ENCODE measurements at places on chromosomes 2 and 18. TPM values are rescaled to one million over a fixed set of nuclear protein-coding genes. Genes with fewer than 3 reads are reported as not detected.
A peak's percentile ranks its signal among the peaks of the same experiment; 100 is the strongest.

Gene KLHL14
- total RNA-seq = not detected

Gene GALNT5
- not detected for total RNA-seq

Gene IMMT
- total RNA-seq = 170 TPM

Gene TRIM54
- total RNA-seq = not detected

Gene MBP
- total RNA-seq = 38.9 TPM

Gene ANKRD29
- total RNA-seq = not detected

Gene ASB3
- total RNA-seq = 21.1 TPM

GRCh38 chr2:37776487-37776886, 105.0 kb upstream of the CDC42EP3 start:
- no peak overlapping the region for H3K27ac ChIP-seq
- H3K27me3 ChIP-seq = no peaks in the 10 kb centered on the region
- no peaks in the 10 kb centered on the region for H3K4me1 ChIP-seq
- no peaks in the 10 kb centered on the region for H3K36me3 ChIP-seq

DNA sequence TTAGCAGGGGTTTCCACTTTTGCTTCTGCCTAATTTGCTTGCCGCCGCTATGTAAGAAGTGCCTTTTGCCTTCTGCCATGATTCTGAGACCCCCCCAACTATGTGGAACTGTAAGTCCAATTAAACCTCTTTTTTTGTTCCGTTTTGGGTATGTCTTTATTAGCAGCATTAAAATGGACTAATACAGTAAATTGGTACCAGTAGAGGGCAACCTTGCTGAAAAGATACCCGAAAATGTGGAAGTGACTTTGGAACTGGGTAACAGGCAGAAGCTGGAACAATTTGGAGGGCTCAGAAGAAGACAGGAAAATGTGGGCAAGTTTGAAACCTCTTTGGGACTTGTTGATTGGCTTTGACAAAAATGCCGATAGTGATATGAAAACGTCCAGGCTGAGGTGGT, 216.1 kb upstream of the FSIP2 start:
- H3K4me3 ChIP-seq = no peak overlapping the region
- no peak overlapping the region for H3K27ac ChIP-seq
- no peaks in the 10 kb centered on the region for H3K4me1 ChIP-seq
- no peaks in the 10 kb centered on the region for H3K36me3 ChIP-seq
- no peak for DNase-seq

GRCh38 chr2:10346929-10347561, 44.3 kb downstream of the HPCAL1 start:
- H3K27ac ChIP-seq = no peak overlapping the region
- DNase-seq = no peak
- H3K4me1 ChIP-seq = peaks cover 63% of the 10 kb centered on the region
- H3K4me3 ChIP-seq = no peak overlapping the region
- no peaks in the 10 kb centered on the region for H3K27me3 ChIP-seq

- H3K27ac ChIP-seq = no peak overlapping the region
- peaks cover 2% of the 10 kb centered on the region for H3K27me3 ChIP-seq
- no peak overlapping the region for H3K4me3 ChIP-seq
- DNase-seq = peak; percentile 19
- peaks cover 6% of the 10 kb centered on the region for H3K4me1 ChIP-seq
These were observed 109.1 kb upstream of the CTDP1 start for GRCh38 chr18:79570266-79571201.

GRCh38 chr18:26646901-26647300, 98.5 kb upstream of the KCTD1 start:
- H3K36me3 ChIP-seq = no peaks in the 10 kb centered on the region
- peaks cover 18% of the 10 kb centered on the region for H3K27me3 ChIP-seq
- H3K27ac ChIP-seq = no peak overlapping the region
- H3K4me1 ChIP-seq = no peaks in the 10 kb centered on the region

GRCh38 chr2:182906454-182906853, 40.0 kb upstream of the FRZB start:
- H3K36me3 ChIP-seq = no peaks in the 10 kb centered on the region
- H3K4me3 ChIP-seq = no peak overlapping the region
- no peak overlapping the region for H3K27ac ChIP-seq

DNA sequence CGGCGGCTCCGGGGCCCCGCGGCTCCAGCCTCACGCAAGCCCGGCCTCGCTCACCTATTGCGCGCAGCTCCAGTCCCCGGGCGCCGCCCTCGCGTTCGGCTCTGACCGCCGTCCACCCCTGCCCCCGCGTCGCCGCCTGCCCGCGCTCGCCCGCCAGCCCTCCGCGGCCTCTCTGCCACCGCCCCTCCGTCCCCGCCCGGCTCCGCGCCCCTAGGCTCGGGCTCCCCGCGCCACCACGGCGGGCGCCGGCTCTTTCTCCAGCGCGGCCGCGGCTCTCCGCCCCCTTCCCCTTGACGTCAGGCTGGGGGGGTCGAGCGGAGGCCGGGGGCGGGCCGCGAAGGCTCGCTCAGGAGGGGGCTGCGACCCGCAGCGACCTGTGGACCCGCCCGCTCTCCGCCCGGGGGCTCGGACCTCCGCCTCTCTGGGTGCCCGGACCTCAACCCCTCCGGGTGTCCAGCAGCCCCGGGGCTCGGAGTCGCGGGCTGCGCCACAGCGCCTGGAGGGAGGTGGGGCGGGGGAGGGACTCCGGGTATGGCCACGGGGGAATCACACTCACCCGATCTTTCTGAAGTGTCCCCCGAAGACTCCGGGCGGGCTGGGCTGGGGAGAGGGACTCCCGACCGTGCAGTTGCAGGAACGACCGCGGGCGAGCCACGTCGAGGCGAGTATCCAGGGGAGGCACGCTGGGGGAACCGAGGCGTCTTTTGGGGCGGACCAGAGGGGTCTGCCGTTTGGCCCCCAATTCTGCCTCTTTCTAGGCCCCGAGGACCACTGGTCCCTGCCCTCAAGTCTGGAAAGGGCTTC, at the start of gene SEMA4C:
TSS of gene SEMA4C (minus strand) at position 259 of the 804 bp plus-strand sequence. CDS start 2,194 bp downstream, outside the sequence.
- peaks cover 48% of the 10 kb centered on the region for H3K4me1 ChIP-seq
- peaks cover 2% of the 10 kb centered on the region for H3K27me3 ChIP-seq
- DNase-seq = peak; percentile 51
- H3K36me3 ChIP-seq = peaks cover 3% of the 10 kb centered on the region
- peak within 1 kb of the TSS; percentile 54 for H3K27ac ChIP-seq

DNA sequence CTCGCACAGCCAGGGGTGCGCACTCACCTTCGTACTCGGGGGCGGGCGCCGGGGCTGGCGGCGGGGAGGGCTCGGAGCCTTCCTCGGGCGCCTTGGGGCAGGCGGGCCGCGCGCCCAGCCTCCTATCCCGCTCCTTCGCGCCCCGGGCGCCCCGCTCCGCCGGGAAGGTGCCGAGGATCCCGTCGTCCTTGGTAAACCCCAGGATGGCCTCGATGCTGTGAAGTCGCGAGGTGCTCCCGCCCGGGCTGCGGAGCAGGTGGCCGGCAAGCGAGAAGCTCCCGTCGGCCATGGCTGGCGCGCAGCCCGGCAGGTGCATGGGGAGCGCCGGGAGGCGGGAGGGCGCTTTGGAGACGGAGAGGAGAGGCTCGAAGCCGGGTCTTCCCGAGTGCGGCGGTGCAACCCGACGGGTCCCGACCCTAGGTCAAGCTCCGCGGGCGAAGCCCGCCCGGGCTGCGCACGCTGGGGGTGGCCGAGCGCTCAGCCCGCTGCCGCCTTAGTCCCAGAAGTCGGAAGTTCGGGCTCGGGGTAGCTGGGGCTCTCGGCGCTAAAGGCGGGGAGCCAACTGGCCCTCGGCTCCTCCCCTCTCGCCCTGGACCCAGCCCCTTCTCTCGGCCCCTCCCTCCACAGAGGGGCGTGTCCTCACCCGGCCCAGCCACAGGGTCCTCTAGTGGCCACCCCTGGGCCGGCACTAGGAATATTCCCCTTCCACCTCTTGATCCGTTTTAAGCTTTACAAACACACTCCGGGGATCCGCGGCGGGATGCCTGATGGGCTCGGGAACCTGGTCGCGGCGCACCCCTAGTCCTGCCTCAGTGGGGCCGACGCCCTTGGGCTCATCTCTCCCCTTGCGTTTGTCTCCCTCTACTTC, at the start of gene RAX:
TSS of gene RAX (minus strand) at position 564 of the 868 bp plus-strand sequence. CDS start at position 316, 248 bp downstream.
- no peaks in the 10 kb centered on the region for H3K36me3 ChIP-seq
- H3K27ac ChIP-seq = no peak within 1 kb of the TSS
- peaks cover 25% of the 10 kb centered on the region for H3K4me1 ChIP-seq
- H3K27me3 ChIP-seq = peaks cover 67% of the 10 kb centered on the region
- peak; percentile 56 for DNase-seq

GRCh38 chr2:240457223-240458043, 22.0 kb downstream of the GPC1 start:
- H3K27ac ChIP-seq = no peak overlapping the region
- H3K4me1 ChIP-seq = peaks cover 11% of the 10 kb centered on the region
- no peak overlapping the region for H3K4me3 ChIP-seq
- H3K27me3 ChIP-seq = peaks cover 18% of the 10 kb centered on the region
- no peaks in the 10 kb centered on the region for H3K36me3 ChIP-seq

GRCh38 chr2:168541858-168542257, 85.8 kb downstream of the CERS6 start:
- H3K4me3 ChIP-seq = no peak overlapping the region
- H3K27me3 ChIP-seq = no peaks in the 10 kb centered on the region
- H3K27ac ChIP-seq = no peak overlapping the region
- H3K4me1 ChIP-seq = peaks cover 37% of the 10 kb centered on the region

GRCh38 chr2:199064201-199064600, 393.5 kb downstream of the SATB2 start:
- H3K4me1 ChIP-seq = no peaks in the 10 kb centered on the region
- no peak for DNase-seq
- no peaks in the 10 kb centered on the region for H3K36me3 ChIP-seq
- H3K27me3 ChIP-seq = no peaks in the 10 kb centered on the region
- H3K4me3 ChIP-seq = no peak overlapping the region
- no peak overlapping the region for H3K27ac ChIP-seq

DNA sequence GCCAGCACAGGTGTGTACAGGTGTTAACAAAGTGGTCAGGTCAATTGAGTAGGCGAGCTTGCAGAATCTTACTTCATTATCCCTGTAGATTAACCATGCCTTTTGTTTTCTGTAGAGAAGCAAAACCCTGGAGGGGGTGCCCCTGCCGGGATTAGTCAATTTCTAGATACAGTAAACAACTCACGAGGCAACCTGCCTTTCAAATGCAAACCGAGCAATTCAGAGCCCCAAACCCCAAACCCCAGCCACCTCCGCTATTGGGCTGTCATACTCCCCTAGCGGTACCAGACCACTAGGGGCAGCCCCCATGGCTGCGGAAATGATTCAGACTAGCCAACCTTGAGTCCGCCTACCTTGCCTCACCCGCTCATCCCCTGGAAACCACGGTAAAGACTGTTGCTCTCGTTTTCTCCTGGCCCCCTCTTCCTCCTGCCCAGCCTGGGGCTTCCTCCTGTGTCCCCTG, 61.4 kb upstream of the KIF5C start:
- peaks cover 22% of the 10 kb centered on the region for H3K4me1 ChIP-seq
- peak overlapping the region; percentile 29 for H3K27ac ChIP-seq
- peaks cover 11% of the 10 kb centered on the region for H3K27me3 ChIP-seq
- H3K4me3 ChIP-seq = no peak overlapping the region
- peak; percentile 95 for DNase-seq
- H3K36me3 ChIP-seq = no peaks in the 10 kb centered on the region

DNA sequence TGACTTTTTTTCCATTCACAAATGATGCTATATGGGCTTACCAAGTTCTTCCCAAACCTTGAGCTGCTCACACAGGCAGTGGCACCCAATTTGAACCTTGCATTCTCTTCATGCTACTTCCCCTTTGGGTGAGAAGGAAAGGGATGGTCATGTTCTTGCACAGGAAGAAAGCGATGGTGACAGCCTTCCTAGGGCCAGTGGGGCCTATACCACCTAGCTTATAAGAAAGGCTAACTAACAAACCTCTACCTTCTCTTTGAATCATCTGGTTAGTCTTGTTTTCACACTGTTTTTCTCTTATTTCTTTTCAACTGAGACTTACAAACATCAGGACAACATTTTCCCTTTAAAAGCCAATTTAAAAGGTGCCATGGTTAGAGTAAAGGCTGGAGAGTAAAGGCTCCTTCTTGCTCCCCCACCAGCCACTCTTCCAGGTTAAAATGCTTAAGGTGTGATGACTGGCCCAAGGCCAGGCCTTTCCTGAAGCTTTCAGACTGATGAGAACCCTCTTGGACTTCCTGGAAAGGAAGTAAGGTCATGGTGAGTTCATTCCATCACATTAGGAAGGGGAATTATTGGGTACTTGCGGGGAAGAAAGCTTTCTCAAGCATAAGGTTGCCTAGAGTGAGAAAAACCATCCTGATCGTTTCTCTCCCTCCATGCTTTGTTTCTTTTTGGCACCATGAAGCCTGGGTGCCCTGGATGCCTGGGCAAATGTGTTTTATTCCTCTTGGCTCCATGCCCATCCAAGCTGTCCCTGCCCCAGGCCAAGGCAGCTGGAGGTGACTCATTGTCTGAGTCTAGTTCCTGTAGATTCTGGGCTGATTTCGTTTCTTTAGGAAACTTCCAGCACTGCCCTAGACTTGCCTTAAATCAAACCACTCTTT, 41.4 kb upstream of the ITGB6 start:
- H3K4me1 ChIP-seq = no peaks in the 10 kb centered on the region
- no peaks in the 10 kb centered on the region for H3K36me3 ChIP-seq
- H3K27ac ChIP-seq = no peak overlapping the region
- H3K27me3 ChIP-seq = no peaks in the 10 kb centered on the region

DNA sequence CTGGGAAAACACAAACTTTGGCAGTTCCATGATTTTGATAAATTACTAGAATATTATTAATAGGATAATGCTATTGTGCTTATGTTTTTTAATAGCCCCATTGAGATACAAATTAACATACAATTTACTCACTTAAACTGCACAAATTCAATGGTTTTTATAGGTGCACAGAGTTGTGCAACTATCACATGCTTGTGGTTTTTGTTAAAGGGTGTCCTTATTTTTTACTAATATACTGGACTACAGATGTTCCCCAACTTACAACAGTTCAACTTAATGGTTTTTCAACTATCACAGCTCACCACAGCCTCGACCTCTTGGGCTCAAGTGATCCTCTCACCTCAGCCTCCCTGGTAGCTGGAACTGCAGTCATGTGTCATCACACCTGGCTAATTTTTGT, 76.6 kb downstream of the OSBPL1A start:
- no peaks in the 10 kb centered on the region for H3K27me3 ChIP-seq
- no peak for DNase-seq
- H3K4me1 ChIP-seq = peaks cover 5% of the 10 kb centered on the region
- no peak overlapping the region for H3K4me3 ChIP-seq

DNA sequence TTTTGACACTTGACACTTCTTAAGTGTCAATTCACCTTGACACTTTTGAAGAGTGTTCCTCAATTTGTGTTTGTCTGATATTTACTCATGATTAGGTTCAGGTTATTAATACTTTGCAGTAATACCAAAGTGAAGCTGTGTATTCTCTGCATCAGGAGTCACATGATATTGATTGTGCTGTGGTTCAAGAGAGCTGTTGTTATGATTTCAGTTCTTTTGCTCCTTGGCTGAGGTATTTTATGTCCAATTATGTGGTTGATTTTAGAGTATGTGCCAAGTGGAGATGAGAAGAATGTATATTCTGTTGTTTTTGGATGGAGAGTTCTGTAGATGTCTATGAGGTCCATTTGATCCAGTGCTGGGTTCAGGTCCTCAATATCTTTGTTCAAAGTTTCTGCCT, 17.2 kb downstream of the EHBP1 start:
- H3K4me3 ChIP-seq = no peak overlapping the region
- peaks cover 14% of the 10 kb centered on the region for H3K4me1 ChIP-seq
- no peak overlapping the region for H3K27ac ChIP-seq
- H3K27me3 ChIP-seq = no peaks in the 10 kb centered on the region
- H3K36me3 ChIP-seq = peaks cover 14% of the 10 kb centered on the region
- DNase-seq = no peak

Measured in activated CD4-positive, alpha-beta memory T cell treated with anti-CD3 and anti-CD28 coated beads for 36 hours (primary cell).